ENCODE measurements at places on chromosomes 1 and 21.

- DNase-seq: no peak
Measured at GRCh38 chr1:202274611-202275010, 67.1 kb downstream of the UBE2T start.

DNA sequence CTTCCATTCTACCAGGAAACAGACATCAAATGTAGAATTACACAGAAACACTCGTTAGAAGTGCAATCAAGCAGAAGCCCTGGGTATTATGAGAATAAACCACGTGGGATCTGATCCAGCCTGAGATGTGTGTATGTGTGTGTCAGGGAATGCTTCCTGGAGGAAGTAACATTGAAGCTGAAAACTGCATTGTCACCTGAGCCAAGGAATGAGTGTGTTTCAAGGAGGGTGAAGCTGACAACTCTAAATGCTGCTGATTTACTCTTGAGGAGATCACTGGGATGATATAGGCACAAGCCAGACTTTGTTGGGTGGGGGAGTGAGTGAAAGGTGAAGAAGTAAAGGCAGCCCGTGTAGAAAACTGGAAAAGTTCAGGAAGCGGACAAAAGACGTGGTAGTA, 27.6 kb downstream of the FAAH start:
- no peak for DNase-seq

GRCh38 chr1:110074166-110074565, 3.7 kb upstream of the ALX3 start:
- no peak for DNase-seq

- DNase-seq: no peak
Measured at GRCh38 chr21:31624961-31625491, 34.5 kb upstream of the SOD1 start.

- no peak for DNase-seq
Measured at GRCh38 chr1:222071387-222071786, 329.5 kb upstream of the DUSP10 start.

DNA sequence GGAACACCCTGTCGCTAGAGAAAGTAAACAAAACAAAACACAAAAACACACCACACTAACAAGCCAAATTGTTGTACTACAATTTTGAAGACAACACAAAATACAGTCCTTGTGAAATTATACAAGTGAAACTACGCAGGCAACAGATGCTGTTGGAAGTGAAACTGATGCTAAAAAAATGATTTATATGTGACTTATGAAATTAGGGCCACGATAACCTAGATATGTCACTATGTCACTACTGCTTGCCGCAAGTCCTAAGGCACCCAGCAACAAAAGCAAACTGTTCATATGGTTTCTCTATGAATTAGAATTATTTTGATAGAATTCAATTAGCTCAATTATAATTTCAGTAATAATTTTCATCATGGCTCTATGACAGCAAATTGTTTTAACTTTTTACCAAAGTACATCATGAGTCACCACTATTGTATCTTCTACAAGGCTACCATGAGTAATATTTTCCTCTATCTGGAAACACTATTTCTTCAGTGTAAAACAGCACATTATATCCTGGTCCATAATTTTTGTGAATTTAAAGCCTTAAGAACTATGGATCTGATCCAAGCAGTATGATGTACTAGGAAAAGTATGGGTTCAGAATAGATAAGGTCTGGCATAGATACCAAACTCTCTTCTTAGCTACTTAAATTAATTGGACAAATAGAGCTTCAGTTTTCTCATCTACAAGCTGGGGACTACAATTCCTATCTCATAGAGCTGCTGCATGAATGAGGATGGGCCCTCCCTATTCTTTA, 216.3 kb downstream of the COL11A1 start:
- no peak for DNase-seq

DNA sequence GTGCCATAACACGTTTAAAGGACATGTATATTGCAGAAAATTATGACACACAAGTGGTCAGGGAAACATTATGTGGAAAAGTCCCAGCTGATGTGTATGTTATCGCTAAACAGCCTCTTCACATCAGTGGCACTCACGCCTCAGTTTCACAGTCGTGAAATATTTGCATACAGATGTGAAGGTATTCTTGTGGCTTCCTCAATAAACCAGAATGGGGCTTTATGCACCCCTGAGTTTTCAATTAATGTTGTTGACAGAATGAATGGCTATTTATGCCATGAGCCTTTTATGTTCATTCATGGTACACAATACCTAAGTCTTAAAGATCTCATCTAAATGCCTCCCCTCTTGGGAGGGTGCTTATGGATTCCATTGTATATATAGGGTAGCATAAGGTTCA, 202.1 kb upstream of the ADGRL2 start:
- DNase-seq: no peak

- no peak for DNase-seq
Measured at GRCh38 chr1:194889310-194889709, 1702.9 kb upstream of the B3GALT2 start.

- DNase-seq: no peak
Measured at GRCh38 chr1:45820173-45820572, 16.8 kb downstream of the MAST2 start.
